NCI-H1105 (cell line): ENCODE measurements at places on chromosomes 11 and 22.

DNA sequence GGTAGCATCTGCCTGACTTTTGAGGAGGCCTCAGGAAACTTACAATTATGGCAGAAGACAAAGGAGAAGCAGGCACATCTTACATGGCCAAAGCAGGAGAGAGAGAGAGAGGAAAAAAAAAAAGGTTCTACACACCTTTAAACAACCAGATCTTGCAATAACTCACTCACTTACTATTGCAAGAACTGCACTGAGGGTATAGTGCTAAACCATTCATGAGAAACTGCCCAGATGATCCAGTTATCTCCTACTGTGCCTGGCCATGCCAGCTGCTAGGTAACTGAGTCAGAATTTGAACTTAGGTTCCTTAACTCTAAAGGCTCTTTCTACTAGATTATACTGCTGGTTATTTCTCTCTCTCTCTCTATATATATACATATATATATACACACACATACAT, 7.3 kb downstream of the HORMAD2 start:
- DNase-seq: no peak

- no peak for DNase-seq
Measured at GRCh38 chr11:16448123-16448717, 91.9 kb upstream of the SOX6 start.

- DNase-seq: no peak
Measured at GRCh38 chr11:76659672-76660532, 10.6 kb downstream of the LRRC32 start.

DNA sequence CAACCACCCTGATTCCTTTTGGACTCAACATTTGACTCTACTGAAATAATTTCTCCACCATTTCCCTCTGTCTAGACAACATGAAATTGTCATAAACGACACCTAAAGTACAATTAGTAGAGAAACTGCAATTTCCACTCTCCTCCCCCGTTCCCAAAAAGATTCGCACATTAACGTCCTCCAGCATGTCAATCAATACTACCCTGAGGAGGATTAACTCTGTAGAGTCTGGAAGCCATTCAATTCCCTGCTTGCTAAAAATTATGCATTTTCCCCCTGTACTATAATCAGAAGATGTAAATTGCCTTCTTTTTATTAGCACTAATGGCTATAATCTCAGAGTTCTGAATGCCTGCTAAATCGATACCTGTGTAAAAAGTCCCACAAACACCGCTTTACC, 70.5 kb downstream of the AMBRA1 start:
- DNase-seq: no peak

DNA sequence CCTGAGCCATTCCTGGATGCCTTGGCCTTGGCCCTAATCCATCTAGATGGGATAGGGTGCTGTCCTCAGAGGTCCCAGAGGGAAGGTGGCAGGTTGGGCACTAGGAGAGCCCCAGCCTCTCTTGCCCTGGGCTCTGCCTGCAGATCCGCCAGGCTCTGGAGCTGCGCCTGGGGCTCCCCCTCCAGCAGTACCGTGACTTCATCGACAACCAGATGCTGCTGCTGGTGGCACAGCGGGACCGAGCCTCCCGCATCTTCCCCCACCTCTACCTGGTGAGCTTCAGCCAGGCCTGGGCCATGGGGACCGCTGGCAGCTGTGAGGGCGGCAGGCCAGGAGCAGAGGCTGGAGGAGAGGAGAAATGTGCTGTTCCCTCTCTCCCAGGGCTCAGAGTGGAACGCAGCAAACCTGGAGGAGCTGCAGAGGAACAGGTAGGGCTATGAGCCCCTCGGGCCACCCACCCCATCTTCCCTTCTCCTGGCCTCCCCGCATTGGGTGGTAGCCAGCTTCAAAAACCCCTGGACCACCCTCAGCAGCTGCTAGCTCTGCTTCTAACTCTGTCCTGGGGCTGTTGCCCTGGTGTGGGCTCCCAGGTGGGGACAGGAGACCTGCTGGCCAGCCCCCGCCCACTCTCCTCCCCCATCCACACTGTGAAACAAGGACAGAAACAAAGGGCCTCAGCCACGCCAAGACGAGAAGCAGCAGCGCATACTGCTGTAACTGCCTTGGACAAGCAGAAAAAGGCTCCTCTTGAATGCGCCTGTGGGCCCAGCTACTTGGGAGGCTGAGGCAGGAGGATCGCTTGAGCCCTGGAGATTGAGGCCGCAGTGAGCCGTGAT, 4.9 kb downstream of the SSH3 start:
- no peak for DNase-seq

GRCh38 chr11:14687943-14688627, 44.5 kb downstream of the PDE3B start:
- DNase-seq: no peak

DNA sequence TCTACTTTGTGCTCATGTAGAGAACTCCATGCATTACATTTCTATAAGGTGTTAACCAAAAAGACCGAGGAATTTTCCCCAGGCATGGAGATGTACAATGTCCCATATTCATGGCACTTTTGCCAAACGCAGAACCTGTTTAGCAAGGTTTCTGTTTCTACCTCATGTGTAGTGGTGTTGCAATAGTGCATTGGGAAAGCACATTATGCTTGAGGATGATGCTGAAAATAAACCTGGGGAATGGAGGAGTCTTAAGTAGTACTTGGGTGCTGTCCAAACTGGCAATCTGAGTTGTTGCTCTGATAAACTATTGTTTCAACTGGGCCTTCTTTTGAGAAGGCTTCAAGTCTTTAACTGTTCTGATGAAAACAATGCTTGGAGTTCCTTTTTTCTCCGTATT, 11.5 kb upstream of the MUC15 start:
- DNase-seq: no peak

DNA sequence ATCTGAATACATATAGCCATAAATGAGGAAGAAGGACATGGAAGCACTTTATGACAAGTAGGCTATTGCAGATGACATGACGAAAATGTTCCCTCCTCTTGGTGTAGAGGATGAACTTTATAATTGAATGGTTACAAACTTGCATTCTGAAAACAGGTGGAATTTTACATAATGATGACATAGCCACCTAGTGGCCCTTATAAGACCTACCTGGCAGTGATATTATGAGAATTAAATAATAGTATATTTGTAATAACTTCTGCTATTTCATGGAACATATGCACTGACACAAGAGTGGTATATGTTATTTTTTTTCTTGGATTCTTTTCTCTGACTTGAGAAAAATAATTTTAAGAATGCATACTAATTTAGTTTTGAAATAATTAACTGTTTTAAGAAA, 22.9 kb downstream of the TRIM22 start:
- DNase-seq: no peak

GRCh38 chr11:58254936-58255335, 13.1 kb downstream of the OR10W1 start:
- no peak for DNase-seq
